AG04449 (cell line): ENCODE measurements at places on chromosomes 7 and 10.

GRCh38 chr10:112624546-112625048 is 177.6 kb downstream of the VTI1A start:
- DNase-seq: no peak

DNA sequence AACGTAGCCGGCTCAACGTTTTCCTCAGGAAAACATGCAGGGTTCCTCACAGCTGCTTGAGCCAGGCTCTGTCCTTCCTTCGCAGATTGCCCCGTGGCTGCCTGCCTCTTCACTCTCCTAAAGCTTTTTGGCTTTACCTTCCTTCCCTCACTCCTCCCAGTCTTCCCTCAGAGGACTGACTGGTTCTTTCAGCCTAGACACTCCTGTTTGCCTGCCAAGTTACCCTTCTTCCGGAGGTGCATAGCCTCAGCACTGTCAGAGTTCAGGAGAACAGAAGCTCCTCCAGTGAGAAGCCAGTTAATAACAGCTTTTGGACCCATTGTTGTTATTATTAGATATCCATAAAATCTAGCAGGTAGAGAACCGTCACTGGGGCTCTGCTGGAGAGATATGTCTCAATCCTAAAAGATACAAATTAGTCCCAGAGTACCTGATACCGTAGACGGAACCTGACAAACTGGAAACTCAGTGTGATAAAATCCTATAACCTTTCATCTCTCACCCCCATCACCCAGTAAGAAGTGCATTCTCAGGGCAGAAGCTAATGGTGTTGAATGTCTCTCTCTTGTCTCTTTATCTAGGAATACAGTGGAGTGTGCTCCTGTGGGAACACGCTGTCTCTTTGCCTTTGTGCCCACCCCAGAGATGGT is 79.6 kb downstream of the SND1 start:
- no peak for DNase-seq

DNA sequence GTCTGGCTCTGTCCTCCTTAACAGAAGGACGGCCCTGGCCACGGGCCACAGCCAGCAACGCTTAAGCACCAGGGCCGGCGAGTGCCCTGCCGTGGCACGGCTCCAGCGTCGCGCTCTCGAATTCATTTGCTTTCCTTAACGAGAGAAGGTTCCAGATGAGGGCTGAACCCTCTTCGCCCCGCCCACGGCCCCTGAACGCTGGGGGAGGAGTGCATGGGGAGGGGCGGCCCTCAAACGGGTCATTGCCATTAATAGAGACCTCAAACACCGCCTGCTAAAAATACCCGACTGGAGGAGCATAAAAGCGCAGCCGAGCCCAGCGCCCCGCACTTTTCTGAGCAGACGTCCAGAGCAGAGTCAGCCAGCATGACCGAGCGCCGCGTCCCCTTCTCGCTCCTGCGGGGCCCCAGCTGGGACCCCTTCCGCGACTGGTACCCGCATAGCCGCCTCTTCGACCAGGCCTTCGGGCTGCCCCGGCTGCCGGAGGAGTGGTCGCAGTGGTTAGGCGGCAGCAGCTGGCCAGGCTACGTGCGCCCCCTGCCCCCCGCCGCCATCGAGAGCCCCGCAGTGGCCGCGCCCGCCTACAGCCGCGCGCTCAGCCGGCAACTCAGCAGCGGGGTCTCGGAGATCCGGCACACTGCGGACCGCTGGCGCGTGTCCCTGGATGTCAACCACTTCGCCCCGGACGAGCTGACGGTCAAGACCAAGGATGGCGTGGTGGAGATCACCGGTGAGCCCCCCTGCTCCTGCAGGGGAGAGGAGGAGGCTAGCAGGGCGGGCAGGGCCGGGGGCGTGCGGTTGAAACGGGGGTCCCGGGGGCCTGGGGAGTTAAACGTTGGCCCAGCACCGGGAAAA is at the start of gene HSPB1:
TSS of gene HSPB1 (plus strand) at position 327 of the 855 bp plus-strand sequence. CDS start at position 367, 40 bp downstream.
- DNase-seq: no peak

- no peak for DNase-seq
Measured at GRCh38 chr10:49284356-49284755, 14.6 kb upstream of the C10orf71 start.

DNA sequence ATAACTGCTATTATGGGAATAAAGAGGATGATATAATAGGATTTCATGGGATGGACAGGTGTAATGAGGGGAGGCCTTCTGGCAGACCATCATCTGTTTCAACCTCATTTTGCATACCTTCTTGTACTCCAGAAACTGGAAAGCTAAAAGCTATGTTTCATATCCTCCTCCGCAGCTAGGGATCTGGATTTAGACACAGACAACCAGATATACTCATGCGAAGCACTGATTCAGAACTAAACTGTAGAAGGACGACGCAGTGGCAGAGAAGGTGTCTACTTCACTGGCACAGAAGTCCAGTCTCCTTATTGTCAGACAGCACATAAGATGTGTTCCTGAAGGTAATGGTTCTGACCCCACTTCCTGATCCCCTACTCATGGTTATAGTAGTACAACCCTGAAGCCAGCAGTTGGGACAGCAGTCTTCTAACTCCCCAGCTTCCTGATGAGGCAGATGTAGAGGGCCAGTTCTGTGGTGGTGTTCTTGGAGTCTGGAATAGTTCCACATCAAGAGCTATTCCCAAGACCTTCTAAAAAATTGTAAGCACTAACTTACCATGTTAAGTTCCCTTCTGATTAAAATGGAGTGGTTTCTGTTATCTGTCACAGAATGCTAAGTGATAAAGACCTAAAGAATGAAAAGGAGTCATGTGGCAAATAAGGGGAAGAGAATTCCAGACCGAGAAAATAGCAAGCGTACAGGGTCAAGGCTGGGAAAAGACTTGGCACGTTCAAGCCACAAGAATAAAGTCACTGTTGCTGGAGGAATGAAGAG is 550.3 kb downstream of the GRM8 start:
- DNase-seq: no peak

DNA sequence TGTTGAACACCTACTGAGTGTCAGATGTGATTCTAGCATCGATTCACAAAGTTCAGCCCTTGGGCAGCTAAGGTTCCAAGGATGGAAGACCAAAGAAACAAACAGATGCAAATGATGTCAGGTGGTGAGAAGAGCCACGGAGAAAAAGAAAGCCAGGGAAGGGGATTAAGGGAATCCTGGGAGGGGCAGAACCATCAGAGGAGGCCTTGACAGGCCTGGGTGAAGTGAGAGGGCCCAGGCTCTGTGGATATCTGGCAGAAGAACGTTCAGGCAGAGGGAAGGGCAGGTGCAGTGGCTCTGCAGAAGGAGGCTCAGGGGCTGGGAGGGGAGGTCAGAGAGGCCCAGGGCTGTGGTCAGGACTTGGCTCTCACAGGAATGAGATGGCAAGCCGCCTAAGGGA is 90.4 kb downstream of the C10orf105 start:
- DNase-seq: no peak

DNA sequence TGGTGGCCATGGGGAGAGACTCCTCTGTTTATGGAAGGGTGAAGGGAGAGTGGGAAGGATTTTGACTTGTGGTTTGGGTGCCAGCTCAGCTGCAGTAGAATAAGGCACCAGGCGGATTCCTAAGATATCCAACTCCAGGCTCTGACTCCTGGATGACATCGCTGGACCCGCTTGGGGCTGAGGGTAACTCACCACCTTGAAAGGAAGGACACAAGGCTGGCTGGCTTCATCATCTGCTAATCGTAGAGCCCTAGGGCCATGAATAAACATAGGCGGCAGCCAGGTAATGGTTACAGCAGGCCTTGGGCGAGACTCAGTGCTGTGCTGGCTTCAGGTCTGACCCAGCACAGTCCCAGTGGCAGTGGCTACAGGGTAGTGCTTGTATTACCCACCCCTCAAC is 16.7 kb upstream of the LIPK start:
- no peak for DNase-seq

GRCh38 chr10:129523031-129523722 is 56.1 kb downstream of the MGMT start:
- no peak for DNase-seq

- no peak for DNase-seq
Measured at GRCh38 chr10:72019085-72019876, 55.1 kb downstream of the CHST3 start.

GRCh38 chr7:36911788-36912187 is 187.5 kb upstream of the AOAH start:
- DNase-seq: no peak

GRCh38 chr10:91742229-91742628 is 56.0 kb upstream of the TNKS2 start:
- no peak for DNase-seq

GRCh38 chr7:83162402-83163256 is at the start of gene PCLO:
PCLO (minus strand) TSS chr7:83162884; CDS start chr7:83162592, 292 bp downstream.
- no peak for DNase-seq

DNA sequence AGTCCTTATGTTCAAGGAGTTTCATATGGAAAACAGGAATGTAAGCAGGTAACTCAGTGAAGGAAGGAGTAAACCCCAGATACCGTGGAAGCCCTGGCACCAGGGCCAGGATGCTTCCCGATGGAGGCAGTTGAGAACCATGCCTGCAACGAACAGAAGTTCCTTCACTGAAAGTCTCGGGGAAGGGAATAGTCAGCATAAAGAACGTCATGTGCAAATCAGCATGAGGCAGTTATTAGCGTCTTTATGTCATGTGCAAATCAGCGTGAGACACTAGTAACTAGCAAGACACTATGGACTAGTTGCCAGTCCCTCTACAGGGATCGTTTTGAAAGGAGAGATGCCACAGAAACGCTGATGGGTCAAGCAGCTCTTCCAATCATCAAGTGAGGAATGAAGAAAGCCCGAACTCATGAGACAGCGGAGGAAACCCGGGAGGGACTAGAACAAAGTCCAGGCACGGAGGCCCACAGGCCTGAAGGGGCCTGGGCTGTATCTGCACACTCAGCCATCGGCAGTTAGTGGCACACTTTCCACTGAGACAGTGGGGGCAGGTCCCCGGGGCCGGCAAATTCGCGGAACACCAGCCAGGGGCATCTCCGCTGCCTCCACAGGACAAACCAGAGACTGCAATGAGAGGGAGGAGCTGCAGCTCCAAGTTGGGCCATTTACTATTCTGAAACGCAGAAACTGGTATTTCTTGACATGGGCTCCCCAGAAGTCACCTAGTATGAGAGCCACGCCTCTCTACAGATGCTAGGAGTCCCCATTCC is 109.6 kb downstream of the SFMBT2 start:
- DNase-seq: no peak

- no peak for DNase-seq
Measured at GRCh38 chr7:26117142-26117807, 34.7 kb upstream of the NFE2L3 start.

- DNase-seq: no peak
Measured at GRCh38 chr7:24709051-24709450, 48.2 kb downstream of the GSDME start.
